Small intestine (tissue), 16 donors: ENCODE measurements at places on chromosomes 7 and 10. TPM values are rescaled to one million over a fixed set of nuclear protein-coding genes. Genes with fewer than 3 reads are reported as not detected.

The SLC13A4 gene
- not detected for polyA plus RNA-seq

The CALN1 gene
- polyA plus RNA-seq = 0.07 TPM

The LBX1 gene
- polyA plus RNA-seq = not detected

The STEAP2 gene
- polyA plus RNA-seq = 2.2 TPM

The ANXA8L1 gene
- polyA plus RNA-seq = not detected

The SLC13A1 gene
- 0.07 TPM for polyA plus RNA-seq

The KLF14 gene
- polyA plus RNA-seq = not detected

The PLEKHS1 gene
- 23.1 TPM for polyA plus RNA-seq

The ZNF679 gene
- not detected for polyA plus RNA-seq

The TRPV6 gene
- polyA plus RNA-seq = 27.3 TPM

The CALML5 gene
- not detected for polyA plus RNA-seq

The SNX13 gene
- 36.0 TPM for polyA plus RNA-seq

The TDRD1 gene
- polyA plus RNA-seq = not detected

The ACHE gene
- polyA plus RNA-seq = 11.0 TPM

The C10orf143 gene
- polyA plus RNA-seq = 3.7 TPM

The CCDC146 gene
- polyA plus RNA-seq = 5.7 TPM

The TUBB8 gene
- polyA plus RNA-seq = 1.1 TPM

The C10orf90 gene
- polyA plus RNA-seq = not detected

The CTAGE8 gene
- polyA plus RNA-seq = 13.4 TPM

The HTRA1 gene
- 23.5 TPM for polyA plus RNA-seq

The AKR1C4 gene
- polyA plus RNA-seq = 2.0 TPM

The CASTOR2 gene
- polyA plus RNA-seq = 0.67 TPM

The PAX4 gene
- 4.9 TPM for polyA plus RNA-seq

The OR2A2 gene
- polyA plus RNA-seq = not detected

The PRPS1L1 gene
- polyA plus RNA-seq = not detected

The C10orf53 gene
- polyA plus RNA-seq = not detected

The PDE6C gene
- not detected for polyA plus RNA-seq

The EPHA1 gene
- polyA plus RNA-seq = 19.6 TPM

The MNX1 gene
- 17.3 TPM for polyA plus RNA-seq

The NUDT13 gene
- 1.9 TPM for polyA plus RNA-seq

The ARPC1A gene
- polyA plus RNA-seq = 194 TPM

The IDI2 gene
- polyA plus RNA-seq = not detected

The ADRB1 gene
- polyA plus RNA-seq = 1.0 TPM

The MDFIC gene
- polyA plus RNA-seq = 0.67 TPM

The TRIM74 gene
- polyA plus RNA-seq = 0.46 TPM
